Kidney epithelial cell (primary cell): ENCODE measurements at places on chromosomes 11 and 22. TPM values are rescaled to one million over a fixed set of nuclear protein-coding genes. Genes with fewer than 3 reads are reported as not detected.

Gene MIAT
- total RNA-seq = 0.50 and 3.0 TPM in 2 replicates

DNA sequence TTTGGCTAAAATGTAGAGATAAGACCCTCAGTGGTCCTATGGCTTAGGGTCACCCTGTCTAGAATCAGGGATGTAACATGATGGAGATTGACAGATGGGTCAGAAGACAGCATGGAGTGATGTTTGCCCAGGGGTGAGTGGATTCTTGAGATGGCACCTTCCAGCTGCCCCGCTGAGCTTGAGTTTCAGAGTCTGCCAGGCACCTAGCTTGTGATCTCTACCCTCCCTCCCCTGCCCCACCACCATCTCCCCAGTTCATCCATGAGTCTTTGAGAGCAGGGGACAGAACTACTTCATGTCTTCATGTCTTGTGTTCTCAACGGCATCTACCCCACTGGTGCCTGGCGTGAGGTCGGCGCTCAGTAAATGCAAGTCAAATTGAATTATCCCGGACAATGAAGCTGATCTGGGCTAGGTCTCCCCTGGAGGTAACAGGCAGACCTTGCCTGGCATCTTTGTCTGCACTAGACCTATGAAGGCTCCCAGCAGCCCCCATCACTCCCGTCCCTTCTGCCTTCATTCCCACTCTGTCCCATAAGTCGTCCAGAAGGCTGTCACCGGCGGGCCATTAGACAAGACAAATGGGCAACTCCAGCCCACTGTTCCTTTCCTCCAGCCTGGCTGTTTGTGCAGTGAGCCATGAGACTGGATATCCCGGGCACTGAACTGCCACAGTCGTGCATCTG lies 239.2 kb upstream of the TBCEL start:
- DNase-seq = no peak

Gene TMEM86A
- total RNA-seq = 3.1 and 5.0 TPM in 2 replicates

DNA sequence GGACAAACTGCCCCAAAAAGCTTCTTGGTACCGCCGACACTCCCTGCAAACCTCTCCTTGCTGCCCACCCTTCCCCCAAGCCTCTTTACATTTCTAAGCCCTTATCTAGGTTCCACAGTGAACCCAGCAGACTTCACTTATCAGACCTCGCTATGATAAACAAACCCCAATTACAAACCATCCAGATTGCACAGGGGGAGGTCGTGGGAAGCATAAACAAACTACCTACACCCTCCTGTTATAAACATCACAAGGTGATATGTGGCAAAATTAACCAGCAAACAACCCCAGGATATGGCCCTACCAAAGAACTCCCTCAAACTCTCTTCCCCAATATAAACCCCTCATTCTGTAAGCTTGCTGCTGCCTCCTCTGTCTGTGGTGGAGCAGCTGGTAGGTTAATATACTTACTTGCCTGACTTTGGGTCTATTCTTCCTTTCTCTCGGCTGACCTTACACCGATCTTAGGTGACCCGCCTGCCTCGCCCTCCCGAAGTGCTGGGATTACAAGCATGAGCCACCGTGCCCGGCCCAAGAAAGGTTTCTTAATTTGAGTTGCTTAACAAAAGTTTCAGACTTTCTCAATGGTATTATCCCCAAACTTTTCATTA lies 66.0 kb upstream of the TENM4 start:
- no peak for DNase-seq

Gene GAS2
- 0.46 and 3.9 TPM in 2 replicates for total RNA-seq

DNA sequence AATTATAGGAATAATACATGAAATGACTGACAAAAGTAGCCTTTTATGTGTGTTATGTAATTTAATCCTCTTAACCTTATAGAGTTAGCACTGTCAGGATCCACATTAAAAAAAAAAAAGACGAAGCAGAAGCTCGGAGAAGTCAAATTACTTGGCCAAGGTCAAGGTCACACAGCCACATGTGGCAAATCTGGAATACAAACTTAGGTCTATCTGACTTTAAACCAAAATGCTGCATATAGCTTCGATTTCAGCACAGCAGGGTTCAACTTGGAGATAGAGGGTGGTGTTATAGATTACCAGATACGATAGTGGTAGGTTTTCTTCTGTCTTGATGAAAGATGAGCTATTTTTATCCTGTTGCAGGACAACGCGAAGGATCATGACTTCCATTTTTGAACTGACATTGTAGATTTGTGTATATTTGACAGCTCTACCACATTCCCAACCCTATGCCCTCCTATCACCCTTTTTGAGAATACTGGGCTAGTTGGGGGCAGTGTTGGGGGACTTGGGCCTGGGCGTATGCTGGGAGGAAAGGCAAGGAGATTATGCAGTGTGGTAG lies 11.6 kb upstream of the EHF start:
- DNase-seq = no peak

DNA sequence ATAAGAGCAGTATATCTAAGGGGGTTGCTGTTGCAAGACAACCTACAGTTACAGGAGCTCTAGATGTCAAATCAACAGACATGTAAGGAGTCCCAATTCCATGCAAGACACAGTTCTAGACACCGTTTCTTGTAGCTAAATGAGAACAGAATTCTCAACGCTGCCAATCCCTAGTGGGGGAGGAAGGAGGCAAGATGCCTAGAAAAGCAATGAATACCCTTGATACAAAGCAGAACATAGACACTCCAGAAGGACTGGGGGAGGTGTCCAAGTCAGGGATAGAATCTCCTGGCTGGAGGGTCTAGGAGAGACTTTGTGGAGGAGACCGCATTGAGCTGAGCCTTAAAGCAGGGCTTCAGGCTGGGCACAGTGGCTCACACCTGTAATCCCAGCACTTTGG lies 280.2 kb downstream of the BUD13 start:
- no peak for DNase-seq

DNA sequence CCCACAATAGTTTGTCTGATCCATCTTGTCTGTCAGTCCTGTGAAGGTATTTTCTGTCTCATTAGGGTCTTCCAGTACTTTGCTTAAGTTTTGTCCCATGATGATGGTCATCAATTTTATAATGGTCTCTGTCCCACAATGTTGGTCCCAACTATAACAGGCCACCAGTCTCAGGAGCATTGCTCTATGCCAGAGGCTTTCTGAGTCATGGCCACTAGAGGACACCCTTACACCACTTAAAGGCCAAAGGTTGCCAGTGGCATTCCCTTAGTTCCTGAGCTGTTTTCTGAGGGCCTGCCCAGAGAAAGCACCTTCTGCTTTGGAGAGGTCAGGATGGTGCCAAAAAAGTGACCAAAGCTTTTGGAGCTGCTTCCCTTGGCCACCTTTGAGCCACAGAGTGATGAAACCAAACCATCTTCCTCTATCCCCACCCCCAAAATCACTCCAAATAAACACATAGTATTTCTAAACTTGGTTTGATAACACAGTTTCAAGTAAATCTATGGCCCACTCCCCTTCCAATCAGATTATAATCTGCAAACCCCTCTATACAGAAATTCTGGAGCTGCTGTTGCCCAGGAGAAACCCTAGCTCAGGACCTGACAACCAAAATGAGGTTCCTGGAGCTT lies 19.3 kb downstream of the EIF3F start:
- no peak for DNase-seq

Gene GRM5
- 0.17 and 0.34 TPM in 2 replicates for total RNA-seq

Gene C22orf42
- not detected in 2 replicates for total RNA-seq

- peak; percentile 69 for DNase-seq
Observed at GRCh38 chr11:115939104-115939730, 435.0 kb upstream of the CADM1 start.

Gene PKDREJ
- total RNA-seq = not detected in 2 replicates

- DNase-seq = no peak
Observed at GRCh38 chr11:119323532-119324033, 6.7 kb upstream of the MCAM start.

GRCh38 chr22:32205974-32206773 lies 1.3 kb upstream of the RFPL2 start:
- no peak for DNase-seq

Gene P2RX3
- not detected in 2 replicates for total RNA-seq

- DNase-seq = peak; percentile 67
Observed at GRCh38 chr22:24060375-24060788, 49.3 kb downstream of the CABIN1 start.

DNA sequence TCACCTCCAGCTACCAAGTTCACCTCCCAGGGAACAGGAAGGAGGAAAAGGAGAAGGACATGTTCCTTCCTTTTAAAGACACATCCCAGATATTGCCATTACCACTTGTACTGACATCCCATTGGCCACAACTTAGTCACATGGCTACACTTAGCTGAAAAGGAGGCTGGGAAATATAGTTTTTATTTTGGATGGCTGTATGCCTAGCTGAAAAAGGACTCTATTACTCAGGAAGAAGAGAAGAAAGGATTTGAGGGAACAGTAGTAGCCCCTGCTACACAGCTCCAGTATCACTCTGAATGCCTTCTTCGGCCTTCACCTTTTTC lies 2.1 kb upstream of the APOA5 start:
- no peak for DNase-seq

DNA sequence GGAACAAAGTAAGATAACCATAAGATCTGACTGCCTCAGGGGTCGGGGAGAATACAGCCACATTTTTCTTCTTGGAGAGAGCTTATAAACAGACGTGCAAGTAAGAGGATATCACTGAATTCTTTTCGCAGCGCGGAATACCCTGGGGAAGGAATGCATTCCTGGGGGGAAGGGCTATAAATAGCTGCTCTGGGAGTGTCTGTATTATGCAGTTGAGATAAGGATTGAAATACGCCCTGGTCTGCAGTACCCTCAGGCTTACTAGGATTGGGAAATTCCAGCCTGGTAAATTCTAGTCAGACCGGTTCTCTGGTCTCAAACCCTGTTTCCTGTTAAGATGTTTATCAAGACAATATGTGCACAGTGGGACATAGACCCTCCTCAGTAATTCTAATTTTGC lies 1491.7 kb upstream of the RAG2 start:
- no peak for DNase-seq

GRCh38 chr11:44833877-44834452 lies 107.2 kb downstream of the TSPAN18 start:
- DNase-seq = no peak
